ENCODE measurements at places on chromosomes 16 and 17.

DNA sequence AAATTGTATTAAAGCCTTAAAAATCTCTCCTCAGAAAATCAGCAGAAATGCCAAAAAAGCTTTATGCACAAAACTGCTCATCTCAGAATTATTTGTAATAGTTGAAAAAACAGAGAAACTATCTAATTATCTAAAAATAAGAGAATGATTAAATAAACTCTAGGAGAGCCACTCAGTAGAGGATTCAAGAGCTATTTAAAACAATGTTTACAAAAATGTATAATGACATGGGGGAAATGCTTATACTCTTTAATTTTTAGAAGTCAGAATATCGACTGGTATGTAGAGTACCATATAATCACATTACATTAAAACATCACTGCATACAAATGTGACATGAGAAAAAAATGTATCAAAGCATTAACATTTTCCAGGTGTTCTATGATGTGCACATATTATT is 11.9 kb downstream of the CLEC19A start:
- DNase-seq: no peak

- DNase-seq: no peak
These were observed 37.2 kb downstream of the KCNJ2 start for GRCh38 chr17:70206361-70207010.

GRCh38 chr16:23082161-23082788 is 67.0 kb downstream of the USP31 start:
- no peak for DNase-seq

DNA sequence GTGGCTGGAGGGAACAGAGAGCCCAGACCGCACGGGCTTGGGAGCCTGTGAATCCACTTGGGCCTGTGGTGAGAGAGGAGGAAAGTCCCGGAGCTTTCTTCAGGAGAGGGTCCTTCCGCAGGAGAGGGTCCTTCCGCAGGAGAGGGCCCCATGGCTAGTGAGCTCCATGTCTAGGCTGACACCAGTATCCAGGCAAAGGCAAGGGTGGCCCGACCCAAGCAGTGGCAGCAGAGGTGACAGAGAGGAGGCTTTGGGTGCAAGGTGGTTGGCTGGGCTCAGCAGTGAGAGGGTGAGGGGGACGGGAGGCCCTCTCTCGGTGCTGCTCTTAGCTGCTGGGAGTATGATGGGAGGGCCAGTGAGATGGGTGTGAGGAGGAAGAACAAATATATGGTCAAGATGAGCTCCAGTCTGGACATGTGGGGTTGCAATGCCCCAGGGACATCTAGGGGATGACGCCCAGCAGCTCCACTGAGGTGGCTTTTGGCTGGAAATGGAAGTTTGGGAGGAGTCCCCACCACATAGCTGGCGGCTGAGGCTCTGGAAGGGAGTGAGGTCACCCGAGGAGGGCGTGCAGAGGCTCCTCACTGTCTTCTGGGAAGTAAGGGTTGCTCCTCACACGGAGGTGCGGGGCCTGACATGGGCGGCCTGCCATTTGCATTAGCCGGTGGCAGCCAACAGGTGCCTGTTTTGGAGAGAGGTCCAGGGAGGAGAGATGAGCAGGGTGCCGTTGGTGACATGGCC is 2.3 kb upstream of the HSD3B7 start:
- no peak for DNase-seq

- DNase-seq: no peak
These were observed 6.2 kb downstream of the JPH3 start for GRCh38 chr16:87608400-87608985.

DNA sequence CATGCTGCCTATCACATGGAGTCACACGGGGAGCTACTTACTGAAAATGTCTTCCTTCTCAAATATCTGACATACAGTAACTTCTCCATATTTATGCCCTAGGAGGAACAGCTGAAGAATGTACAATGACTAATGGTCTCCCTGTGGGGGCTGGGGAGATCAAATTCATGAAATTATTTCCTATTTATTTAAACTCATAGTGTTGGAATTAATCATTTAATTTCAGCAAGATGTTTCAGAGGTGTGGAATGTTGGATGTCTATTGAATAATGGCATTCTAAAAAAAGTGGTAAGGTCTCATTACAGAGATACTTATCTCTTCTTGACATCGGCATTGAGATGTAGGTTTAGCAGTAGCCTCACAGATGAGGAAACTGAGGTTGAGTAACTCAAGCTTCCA is 214.3 kb upstream of the CDH11 start:
- DNase-seq: no peak

DNA sequence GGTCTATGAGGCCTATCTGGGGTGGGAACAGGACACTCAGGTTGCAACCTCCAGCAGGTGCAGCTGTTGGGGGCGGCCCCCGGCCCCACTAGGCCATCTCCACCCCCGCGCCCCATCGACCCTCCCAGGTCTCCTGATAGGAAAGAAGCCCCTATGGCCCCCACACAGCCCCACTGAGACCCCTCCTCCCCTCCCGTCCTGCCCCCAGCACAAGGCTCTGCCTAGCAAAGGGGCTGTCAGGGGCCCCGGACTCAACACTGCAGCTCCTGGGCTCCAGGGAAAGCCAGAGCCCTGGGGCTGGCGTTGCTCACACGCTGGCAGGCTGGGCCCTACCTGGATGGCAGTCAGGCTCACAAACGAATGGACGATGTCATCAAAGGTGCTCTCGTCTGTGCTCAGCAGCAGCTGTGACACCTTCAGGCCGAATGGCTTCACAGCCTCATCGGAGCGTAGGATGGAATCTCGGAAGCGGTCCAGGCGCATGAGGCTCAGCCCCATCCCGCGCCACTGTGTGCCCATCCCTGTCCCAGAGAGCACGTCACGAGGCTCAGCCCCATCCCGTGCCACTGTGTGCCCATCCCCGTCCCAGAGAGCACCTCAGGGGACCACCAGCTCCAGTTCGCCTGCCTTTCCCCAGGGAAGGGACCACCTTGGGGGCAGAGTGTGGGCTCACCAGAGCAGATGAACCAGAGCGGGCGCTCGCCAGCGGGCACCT is 7.3 kb downstream of the FASN start:
- no peak for DNase-seq

DNA sequence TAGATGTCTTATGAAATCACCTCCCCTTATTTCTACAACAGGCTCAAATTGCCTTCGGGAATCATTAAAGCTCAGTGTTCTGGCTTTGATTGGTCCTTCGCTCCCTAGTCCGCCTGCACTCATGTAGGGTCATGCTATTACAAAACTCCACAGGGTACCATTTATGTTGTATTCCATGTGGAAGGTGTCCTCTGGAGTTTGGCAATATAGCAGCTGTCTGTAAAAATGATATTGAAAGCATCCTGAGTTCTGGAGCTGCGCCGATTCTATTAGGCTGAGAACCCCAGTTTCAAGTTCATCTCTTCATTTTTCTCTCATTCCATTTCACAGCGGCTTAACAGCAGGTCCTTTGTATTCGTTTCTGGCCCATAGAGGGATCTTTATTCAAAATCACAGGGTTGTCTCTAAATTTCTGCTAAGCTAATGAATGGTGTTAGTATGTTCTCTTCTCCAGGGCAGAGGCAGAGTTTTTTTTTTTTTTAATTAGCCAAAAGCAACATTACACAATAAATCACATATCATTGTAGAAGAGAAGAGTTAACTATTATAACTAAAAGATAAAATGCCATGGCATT is 71.9 kb upstream of the TEKT1 start:
- no peak for DNase-seq
